ENCODE measurements at places on chromosomes 13 and 19.

GRCh38 chr13:30071969-30072817, 221.8 kb upstream of the UBL3 start:
- no peak for DNase-seq

- no peak for DNase-seq
Measured at GRCh38 chr19:22519152-22519551, 97.0 kb upstream of the ZNF98 start.

- no peak for DNase-seq
Measured at GRCh38 chr13:46679369-46680120, 117.4 kb downstream of the ESD start.

GRCh38 chr13:46354156-46355087, 32.6 kb downstream of the RUBCNL start:
- no peak for DNase-seq

DNA sequence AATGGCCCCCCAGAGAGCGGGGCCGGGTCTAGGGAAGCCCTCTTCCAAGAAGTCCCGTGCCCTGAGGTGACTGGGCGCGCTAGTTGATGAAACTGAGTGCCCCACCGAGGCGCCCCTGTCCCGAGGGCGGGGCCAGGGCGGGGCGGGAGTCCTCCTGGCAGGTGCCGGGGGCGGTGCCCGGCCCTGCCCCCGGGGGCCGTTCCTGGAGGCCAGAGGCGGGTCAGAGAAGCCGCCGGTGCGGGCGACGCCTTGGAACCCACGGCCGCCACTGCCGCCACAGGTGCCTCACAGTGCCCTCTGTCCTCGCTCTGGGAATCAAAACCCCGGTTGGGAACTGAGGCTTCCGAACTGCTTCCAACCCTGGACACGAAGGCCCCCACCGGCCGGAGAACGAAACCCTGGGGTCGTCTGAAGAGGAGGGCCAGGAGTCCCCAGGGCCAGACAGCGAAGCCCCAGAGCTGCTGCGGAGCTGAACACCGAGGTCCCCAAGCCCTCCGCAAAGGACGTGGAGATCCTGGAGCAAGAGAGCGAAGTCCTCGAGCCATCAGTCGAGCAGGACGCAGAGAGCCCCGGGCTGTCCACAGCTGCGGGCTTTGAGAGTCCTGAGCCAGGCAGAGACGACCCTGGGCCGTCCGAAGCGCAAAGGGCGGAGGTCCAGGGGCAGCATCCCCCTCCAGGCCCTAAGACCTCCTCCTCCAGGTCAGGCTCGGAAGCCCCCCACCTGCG, at the start of gene MISP3:
MISP3 (plus strand) TSS at position 252 of the 726 bp plus-strand sequence. CDS start 524 bp downstream, outside the sequence.
- DNase-seq, result peak; percentile 57

DNA sequence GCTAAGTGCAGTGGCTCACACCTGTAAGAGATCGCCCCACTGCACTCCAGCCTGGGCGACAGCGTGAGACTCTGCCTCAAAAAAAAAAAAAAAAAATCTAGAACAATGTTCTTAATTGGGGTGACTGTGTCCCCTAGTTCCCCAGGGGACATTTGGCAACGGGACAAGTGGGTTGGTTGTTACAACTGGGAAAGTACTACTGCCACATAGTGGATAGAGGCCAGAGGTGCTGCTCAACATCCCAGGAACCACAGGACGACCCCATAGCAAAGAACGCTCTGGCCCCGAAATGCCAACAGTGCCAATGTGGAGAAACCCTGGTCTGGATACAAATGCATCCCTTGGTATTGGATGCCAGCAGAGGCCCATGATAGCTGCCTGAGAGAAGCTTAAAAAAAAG, 11.8 kb downstream of the NLRP12 start:
- no peak for DNase-seq

GRCh38 chr13:50401721-50402465, 386.6 kb downstream of the KCNRG start:
- DNase-seq, result no peak

- no peak for DNase-seq
Measured at GRCh38 chr19:58038688-58039204, 4.9 kb downstream of the ZSCAN1 start.

- DNase-seq, result no peak
Measured at GRCh38 chr13:89568276-89568675, 1779.2 kb upstream of the MIR17HG start.

DNA sequence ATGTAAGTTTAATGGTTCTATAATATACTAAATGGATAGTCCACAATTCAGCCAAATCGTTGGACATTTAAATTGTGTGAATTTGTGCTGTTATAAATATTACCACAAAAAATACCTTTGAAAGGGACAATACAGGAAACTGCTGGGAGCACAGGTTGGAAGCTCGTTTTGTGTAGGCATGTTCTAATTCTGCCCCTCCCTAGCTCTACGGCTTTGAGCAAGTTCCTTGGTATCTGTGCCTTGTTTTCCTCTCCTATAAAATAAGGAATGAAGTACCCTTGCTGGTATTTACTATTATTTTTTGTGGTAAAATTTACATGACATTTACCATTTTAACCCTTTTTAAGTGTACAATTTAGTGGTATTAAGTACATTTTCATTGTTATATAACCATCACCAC, 102.6 kb upstream of the SLC7A1 start:
- no peak for DNase-seq

DNA sequence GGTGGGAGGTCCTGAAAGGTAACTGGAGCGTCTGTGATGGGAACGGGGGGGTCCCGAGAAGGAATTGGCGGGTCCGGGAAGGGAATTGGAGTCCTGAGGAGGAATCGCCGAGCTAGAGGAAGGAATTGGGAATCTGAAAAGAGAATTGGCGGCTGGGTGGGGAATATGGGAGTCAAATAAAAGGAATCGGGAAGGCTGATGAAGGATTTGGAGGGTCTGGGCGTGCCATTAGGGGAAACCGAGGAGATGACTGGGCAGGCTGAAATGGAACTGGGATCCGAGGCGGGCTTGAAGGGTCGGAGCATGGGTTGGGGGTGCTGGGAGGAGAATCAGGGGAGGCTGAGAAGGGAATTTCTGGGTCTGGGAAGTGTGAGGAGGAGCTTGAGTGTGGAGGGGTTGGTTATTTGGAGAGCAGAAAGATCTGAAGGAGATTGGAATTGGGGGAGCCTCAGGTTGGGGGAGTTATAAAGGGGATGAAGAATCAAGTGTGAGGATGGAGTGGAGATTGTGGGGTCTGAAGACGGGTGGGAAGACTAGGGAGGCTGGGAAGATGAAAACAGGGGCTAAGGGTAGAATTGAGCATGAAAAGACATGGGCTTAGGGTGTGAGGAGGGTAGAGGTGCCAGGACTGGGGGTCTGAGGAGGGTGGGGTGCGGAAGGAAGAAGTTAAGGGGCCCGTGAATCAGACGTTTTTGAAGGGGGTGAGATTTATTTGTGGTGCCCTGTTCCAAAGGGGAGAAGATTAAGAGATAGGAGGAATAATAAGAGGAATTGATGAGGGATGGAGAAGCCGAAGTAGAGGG, 718 bp downstream of the ACTN4 start:
- no peak for DNase-seq

- DNase-seq, result no peak
Measured at GRCh38 chr13:88000787-88001186, 329.6 kb downstream of the SLITRK5 start.

- peak; percentile 49 for DNase-seq
Measured at GRCh38 chr19:55640577-55641425, at the start of gene ZNF580. TSS of gene ZNF580 (plus strand) at chr19:55641002. CDS start at chr19:55642509, 1,507 bp downstream.

DNA sequence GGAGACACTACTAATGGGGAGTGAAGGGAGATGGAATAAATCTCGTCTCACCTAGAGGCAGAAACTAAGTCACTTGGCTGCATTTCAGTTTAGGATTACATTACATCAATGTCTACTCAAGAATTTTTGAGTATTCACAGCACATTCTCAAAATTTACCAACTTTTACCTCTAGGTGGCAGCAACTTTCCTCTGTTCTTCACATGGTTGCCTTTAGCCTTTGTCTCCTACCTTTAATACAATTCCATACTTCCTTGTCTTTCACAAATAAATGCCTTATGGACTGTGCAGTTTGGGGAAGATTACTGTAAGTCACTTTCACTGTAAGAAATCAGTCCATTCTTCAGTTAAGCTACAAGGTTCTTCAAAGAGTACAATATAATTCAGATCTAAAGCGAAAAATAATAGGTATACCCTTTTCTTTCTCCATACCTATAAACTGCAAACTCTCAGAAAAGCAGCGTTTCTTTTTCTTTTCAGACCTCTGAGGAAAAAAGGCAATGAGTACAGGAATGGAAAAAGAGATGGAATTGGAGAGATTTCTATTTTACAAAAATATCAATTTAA, 379.4 kb downstream of the KLF12 start:
- no peak for DNase-seq

GRCh38 chr13:30480292-30480950, 14.7 kb upstream of the HMGB1 start:
- DNase-seq, result no peak

- DNase-seq, result no peak
Measured at GRCh38 chr19:3821857-3822364, 35.7 kb upstream of the MATK start.

- no peak for DNase-seq
Measured at GRCh38 chr13:35672611-35673010, 196.1 kb upstream of the MAB21L1 start.

DNA sequence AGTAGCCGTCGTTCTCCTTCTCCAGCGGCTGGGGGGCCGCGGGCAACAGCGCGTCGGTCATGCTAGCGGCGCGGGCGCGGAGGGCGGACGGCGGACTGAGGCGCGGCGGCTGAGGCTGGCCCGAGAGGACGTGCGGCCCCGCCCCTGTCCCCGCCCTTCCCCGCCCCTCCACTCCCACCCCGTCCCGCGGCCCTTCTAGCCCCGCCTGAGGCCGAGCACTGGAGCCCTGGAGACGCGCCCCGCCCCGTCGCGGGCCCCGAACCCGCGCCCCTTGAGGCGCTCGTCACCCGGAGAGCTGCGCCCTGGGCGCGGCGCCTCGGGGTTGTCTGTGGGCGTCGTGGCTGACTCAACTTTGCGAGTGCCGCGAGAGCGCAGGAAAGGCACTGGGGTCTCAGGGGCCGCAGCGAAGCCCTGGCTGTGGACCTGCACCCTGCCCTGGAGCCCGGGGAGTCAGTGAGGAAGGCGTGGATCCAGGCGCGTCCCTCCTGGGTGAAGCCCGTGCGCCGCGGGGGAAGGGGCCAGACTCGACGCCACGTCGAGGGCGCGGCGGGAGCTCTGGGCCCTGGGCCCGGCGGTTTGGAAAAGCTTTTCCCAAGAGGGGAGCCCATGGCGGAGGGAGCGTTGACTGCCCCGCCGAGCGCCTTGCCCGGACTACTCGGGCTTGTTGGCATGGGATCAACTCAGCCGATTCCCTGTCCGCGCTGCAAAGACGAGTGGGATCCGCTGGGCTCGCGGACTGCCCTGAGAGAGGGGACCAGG, at the start of gene RHPN2:
RHPN2 (minus strand) TSS at position 97 of the 759 bp plus-strand sequence; CDS start at position 61, 36 bp downstream.
- no peak for DNase-seq

GRCh38 chr13:24280720-24281119, 28.7 kb upstream of the C1QTNF9 start:
- no peak for DNase-seq

GRCh38 chr19:29641597-29641996, 23.7 kb upstream of the PLEKHF1 start:
- no peak for DNase-seq

DNA sequence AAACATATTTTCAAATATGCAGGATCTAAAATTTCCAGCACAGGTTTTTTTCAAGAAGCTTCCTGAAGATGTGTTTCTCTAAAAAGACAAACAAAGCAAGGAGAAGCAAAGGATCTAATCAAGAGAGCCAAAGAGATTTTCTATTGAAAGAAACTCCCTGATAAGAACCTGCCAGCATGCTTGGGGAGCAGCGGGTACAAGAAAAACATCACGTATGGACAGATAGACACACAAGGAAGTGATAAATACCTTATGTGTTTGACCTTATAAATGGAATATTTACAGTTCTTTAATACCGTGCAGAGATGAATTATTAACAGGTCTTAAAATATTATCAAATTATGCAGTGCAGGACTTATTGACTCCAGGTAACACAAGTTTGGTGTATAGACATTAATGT, 562.1 kb downstream of the DACH1 start:
- no peak for DNase-seq

DNA sequence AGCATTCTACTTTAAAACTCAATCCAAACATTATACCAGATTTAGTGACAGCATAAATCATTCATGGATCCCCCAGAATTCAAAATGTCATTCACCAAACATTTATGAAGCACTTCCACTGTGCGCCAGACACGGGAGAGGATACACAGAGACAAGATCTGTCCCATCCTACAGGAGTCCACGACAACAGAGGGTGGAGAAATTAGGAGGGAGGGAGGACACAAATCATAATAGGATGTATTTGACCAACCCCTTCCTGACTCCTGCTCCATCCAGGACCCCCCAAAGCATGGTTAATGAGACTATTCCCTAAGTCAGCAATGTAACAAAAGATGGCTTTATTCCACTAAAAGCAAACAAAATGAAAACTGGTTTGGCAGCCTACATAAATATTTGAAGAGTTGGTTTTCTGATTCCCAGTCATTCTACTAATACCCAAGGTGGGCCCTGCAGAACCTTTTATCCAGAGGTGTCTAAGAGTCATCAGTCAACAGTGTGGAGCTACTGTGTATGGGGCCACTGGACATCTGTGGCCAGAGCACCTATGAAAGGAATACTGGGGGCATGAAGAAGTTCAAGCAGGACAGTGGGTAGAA, 62.8 kb upstream of the DOCK9 start:
- DNase-seq, result no peak

DNA sequence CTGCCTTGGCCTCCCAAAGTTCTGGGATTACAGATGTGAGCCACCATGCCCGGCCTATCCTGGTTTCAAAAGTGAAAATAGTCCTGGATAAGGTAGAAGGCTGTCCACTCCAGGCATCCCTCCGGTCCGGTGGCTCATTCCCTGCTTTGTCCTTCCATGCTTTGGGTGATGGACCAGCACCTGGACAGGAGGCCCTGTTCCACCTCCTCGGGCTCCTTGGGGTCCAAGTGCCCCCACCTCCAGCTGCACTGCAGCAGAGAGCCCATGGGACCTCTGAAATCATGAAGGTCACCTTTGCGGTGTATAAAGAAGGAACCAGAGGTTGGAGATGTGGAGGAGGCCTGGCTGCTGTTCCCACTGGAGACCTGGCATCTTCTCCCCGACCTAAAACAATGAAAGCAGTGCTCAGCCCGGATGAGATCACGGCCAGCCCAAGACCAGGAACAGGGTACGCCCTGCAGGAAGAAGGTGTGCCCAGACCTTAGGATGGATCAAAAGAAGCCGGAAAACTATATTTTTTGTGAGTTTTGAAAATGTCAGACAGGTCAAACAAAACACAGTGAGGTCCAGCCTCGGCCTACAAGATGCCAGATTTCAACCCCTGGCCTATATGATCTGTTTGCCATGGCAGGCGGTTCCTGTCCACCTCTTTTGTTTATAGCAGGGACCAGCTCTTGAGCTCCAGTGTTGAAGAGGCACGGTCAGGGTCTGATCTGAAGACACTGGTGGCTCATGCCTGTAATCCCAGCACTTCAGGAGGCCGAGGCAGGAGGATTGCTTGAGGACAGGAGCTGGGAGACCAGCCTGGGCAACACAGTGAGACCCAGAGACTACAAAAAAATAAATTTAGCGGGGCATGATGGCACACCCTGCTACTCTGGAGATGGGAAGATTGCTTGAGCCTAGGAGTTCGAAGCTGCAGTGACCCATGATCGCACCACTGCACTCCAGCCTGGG, 5.8 kb downstream of the LSR start:
- no peak for DNase-seq
